Hepatocyte (in vitro differentiated cells): ENCODE measurements at places on chromosomes 3 and 15. TPM values are rescaled to one million over a fixed set of nuclear protein-coding genes. Genes with fewer than 3 reads are reported as not detected.

The CADM2 gene
- polyA plus RNA-seq = 2.9 and 3.9 TPM in 2 replicates

The PAQR5 gene
- 2.8 and 4.7 TPM in 2 replicates for polyA plus RNA-seq

The CFAP100 gene
- not detected in 2 replicates for polyA plus RNA-seq

The ST8SIA2 gene
- 1.1 and 1.7 TPM in 2 replicates for polyA plus RNA-seq

GRCh38 chr3:196073255-196073753, 8.6 kb downstream of the TFRC start:
- no peaks in the 10 kb centered on the region for H3K27me3 ChIP-seq
- no peaks in the 10 kb centered on the region for H3K4me1 ChIP-seq
- peaks cover 5% of the 10 kb centered on the region for H3K36me3 ChIP-seq
- DNase-seq = peak; percentile 74
- H3K4me3 ChIP-seq = no peak overlapping the region

DNA sequence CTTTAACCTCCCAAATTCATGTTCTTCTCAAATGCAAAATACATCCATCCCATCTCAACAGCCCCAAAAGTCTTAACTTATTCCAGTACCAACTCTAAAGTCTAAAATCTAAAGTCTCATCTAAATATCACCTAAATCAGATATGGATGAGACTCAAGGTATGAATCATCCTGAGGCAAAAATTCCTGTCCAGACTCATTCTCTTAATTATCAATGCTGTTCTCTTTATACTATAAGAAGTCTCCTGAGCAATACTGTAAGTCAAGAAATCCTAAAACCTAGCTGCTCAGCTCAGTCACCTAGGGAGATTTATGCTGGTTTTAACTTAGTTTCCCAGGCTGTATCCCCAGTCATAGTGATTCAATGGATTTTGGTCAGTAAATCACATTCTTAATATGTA, 11.1 kb downstream of the RAD18 start:
- H3K36me3 ChIP-seq = no peaks in the 10 kb centered on the region
- H3K27me3 ChIP-seq = no peaks in the 10 kb centered on the region
- H3K27ac ChIP-seq = no peak overlapping the region
- H3K4me3 ChIP-seq = no peak overlapping the region
- DNase-seq = no peak

GRCh38 chr3:132198516-132198915, 118.7 kb upstream of the ACP3 start:
- H3K4me3 ChIP-seq = no peak overlapping the region
- no peak overlapping the region for H3K27ac ChIP-seq
- no peaks in the 10 kb centered on the region for H3K27me3 ChIP-seq
- no peaks in the 10 kb centered on the region for H3K36me3 ChIP-seq
- DNase-seq = no peak

- DNase-seq = no peak
- no peaks in the 10 kb centered on the region for H3K36me3 ChIP-seq
- H3K4me3 ChIP-seq = no peak overlapping the region
- no peaks in the 10 kb centered on the region for H3K27me3 ChIP-seq
- H3K4me1 ChIP-seq = no peaks in the 10 kb centered on the region
Observed at GRCh38 chr3:174102866-174103265, 705.3 kb downstream of the NLGN1 start.

DNA sequence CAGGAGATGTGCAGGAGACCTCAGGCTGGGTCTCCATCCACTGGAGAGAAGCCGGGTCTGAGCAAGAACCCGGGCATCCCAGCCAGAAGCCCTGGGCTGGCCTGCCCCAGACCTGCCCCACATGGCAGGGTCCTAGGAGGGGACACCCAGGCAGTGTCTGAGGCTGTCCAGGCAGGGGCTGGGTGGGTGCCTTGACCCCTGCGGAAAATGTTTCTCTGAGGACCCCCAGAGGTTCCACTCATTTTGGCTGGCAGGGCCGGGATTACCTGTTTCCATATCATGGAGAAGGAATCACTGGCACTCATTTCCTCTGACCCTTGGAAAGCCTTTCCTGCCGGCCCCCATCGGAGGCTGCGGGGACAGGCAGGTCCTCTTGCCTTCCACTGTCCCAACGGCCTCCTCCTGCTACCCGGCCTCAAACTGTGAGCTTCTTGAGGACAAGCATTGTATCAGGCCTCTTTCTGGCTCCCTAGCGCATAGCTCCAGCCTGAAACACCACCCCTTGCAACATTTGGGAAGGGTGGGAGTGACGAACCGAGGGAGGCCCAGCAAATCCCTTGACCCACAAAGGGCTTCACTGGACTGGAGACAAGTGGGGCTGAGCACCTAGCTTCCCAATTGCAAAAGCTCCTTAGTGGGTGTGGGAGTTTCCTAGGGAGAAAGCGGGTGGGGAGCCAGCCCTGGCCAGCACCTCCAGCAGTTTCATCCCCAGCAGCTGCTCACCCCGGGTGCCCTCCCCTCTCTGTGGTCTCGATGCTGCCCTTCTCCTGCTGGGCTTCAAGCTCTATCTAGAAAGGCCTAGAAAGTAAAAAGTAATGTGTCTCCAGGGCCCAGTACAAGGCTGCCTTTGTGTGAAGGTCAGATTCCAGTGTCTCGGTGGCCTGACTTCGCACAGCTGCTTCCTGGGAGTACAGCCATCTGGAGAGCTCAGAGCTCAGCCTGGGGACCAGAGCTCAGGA, 29.7 kb downstream of the ACSBG1 start:
- H3K4me1 ChIP-seq = peaks cover 9% of the 10 kb centered on the region
- H3K36me3 ChIP-seq = no peaks in the 10 kb centered on the region
- H3K27ac ChIP-seq = no peak overlapping the region
- peak; percentile 4 for DNase-seq
- no peaks in the 10 kb centered on the region for H3K27me3 ChIP-seq

The LMAN1L gene
- not detected in 2 replicates for polyA plus RNA-seq

GRCh38 chr3:194081826-194082225, 54.1 kb upstream of the HES1 start:
- H3K27me3 ChIP-seq = no peaks in the 10 kb centered on the region
- H3K36me3 ChIP-seq = no peaks in the 10 kb centered on the region
- peaks cover 11% of the 10 kb centered on the region for H3K4me1 ChIP-seq
- H3K4me3 ChIP-seq = no peak overlapping the region
- no peak overlapping the region for H3K27ac ChIP-seq

DNA sequence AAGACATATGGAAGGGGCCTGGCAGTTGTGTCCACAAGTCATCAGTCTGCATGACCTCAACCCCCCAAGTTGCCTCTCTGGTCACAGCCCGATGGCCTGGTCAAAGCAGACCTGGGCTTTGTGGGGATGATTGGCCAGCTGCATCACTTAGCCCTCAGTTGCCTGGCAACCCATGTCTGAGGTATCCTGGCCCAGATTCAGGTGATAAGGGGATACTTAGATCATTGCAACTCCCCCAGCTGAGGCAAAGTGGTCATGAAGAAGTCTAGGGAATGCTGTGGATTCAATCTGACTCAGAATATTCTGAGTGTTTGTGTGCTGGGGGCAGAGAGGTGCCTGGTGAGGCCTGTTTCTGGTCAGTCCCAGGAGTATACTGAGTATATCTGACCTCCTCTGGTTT, 5.0 kb downstream of the GPR156 start:
- no peak for DNase-seq
- H3K4me1 ChIP-seq = no peaks in the 10 kb centered on the region
- H3K27ac ChIP-seq = no peak overlapping the region
- H3K36me3 ChIP-seq = no peaks in the 10 kb centered on the region

DNA sequence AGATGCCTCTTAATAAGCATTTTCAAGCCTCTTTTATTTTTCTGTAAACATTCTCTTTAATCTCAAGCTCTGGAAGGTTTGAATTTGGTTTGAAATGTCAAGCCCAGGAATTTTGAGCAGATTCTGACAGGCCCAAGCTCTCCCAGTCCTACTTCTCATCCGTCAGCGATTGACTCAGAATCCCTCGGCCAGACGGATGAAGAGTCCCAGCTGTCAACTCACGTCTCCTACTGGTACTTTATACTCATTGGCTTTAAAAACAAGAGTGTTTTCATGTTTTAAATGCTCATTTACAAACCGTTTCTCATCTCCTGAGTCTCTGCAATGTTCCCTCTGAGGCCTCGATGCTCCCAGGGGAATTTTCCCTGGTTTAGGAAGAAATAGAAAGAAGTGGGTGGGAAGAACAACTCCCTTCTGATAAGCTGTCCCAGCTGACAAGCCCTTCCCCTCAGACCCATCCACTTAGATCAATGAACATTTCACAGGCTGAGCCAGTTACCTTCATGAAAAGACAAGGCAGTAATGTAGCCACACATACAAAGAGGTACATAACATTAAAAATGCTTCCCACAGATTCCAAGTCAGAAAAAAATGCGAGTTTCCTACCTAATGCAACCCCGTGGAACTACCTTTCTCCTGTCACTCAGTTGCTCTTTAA, 478.2 kb upstream of the DPH6 start:
- DNase-seq = no peak
- H3K27ac ChIP-seq = peak overlapping the region; percentile 23
- H3K36me3 ChIP-seq = no peaks in the 10 kb centered on the region
- no peak overlapping the region for H3K4me3 ChIP-seq
- H3K27me3 ChIP-seq = no peaks in the 10 kb centered on the region

The DPPA2 gene
- polyA plus RNA-seq = not detected in 2 replicates

The CCR2 gene
- polyA plus RNA-seq = not detected in 2 replicates

The NCKIPSD gene
- 21.0 and 22.9 TPM in 2 replicates for polyA plus RNA-seq

DNA sequence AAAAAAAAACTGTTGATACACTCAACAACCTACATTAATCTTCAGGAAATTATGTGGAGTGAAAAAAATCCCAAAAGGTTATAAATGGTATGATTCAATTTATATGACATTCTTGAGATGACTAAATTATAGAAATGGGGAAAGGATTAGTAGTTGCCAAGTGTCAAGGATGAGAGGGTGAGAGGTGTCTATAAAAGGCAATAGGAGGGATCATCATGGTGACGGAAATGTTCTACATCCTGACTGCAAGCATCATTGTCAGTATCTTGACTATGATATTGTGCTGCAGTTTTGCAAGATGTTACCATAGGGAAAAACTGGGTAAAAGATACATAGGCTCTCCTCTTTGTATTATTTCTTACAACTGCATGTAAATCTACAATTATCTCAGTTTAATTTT, 125.6 kb downstream of the FRMD5 start:
- H3K27me3 ChIP-seq = no peaks in the 10 kb centered on the region
- H3K36me3 ChIP-seq = no peaks in the 10 kb centered on the region
- no peaks in the 10 kb centered on the region for H3K4me1 ChIP-seq

GRCh38 chr3:184311633-184312032, 2.8 kb upstream of the EIF4G1 start:
- no peaks in the 10 kb centered on the region for H3K27me3 ChIP-seq
- H3K4me3 ChIP-seq = no peak overlapping the region
- no peak overlapping the region for H3K27ac ChIP-seq
- H3K4me1 ChIP-seq = peaks cover 3% of the 10 kb centered on the region
- DNase-seq = no peak
- H3K36me3 ChIP-seq = no peaks in the 10 kb centered on the region

- DNase-seq = no peak
- H3K27ac ChIP-seq = no peak overlapping the region
- no peak overlapping the region for H3K4me3 ChIP-seq
Observed at GRCh38 chr15:91609966-91610365, 243.5 kb upstream of the SLCO3A1 start.

The TM4SF18 gene
- 1.5 and 2.1 TPM in 2 replicates for polyA plus RNA-seq

GRCh38 chr3:177279118-177279815, 82.0 kb upstream of the TBL1XR1 start:
- H3K27ac ChIP-seq = peak overlapping the region; percentile 38
- H3K4me1 ChIP-seq = peaks cover 5% of the 10 kb centered on the region
- H3K4me3 ChIP-seq = no peak overlapping the region
- no peak for DNase-seq
- H3K27me3 ChIP-seq = no peaks in the 10 kb centered on the region
- H3K36me3 ChIP-seq = no peaks in the 10 kb centered on the region

DNA sequence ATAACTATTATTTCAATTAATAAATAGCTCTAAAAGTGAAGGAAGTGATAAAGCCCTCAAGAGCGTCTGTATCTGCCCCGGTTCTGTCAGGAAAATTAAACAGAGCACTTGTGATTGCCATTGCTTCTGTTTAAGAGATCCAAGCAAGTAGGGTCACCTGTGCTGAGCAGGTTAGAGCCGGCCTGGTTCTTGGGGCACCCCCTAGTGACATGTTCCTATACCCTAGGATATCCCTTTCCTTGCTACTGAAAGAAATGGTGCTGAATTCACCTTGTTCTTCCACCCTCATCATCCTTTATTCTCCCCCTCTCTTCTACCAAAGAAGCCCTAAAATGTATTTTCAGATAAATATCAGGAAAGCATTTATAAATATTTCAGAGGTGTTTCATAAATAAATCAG, 323.5 kb downstream of the RORA start:
- H3K4me1 ChIP-seq = no peaks in the 10 kb centered on the region
- H3K27ac ChIP-seq = no peak overlapping the region
- H3K4me3 ChIP-seq = no peak overlapping the region
- H3K36me3 ChIP-seq = no peaks in the 10 kb centered on the region

DNA sequence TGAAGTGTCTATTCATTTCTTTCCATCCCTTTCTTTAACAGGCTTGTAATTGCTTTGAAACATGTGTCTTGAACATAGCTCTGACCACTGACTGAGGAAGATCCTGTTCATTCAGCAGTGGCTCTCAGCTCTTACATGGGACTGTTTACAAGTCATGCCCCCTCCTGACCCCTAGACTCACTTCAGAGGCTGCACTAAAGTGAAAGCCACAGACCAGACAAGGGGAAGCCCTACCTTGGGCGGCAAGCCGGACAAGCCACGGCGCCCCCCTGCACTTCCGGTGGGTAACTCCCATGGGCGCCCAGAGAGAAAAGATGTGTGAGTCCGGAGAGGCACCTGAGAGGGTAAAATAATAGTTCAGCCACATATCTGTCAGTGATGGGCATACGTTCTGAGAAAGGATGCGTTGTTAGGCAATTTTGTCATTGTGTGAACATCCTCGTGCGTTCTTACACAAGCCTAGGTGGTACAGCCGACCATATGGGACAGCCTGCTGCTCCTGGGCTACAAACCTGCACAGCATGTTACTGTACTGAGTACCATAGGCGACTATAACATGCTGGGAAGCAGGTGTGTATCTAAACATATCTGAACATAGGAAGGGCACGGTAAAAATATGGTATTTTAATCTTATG, 116.2 kb downstream of the CHSY1 start:
- H3K4me1 ChIP-seq = no peaks in the 10 kb centered on the region
- no peaks in the 10 kb centered on the region for H3K27me3 ChIP-seq
- H3K4me3 ChIP-seq = no peak overlapping the region
- H3K27ac ChIP-seq = no peak overlapping the region

- no peaks in the 10 kb centered on the region for H3K27me3 ChIP-seq
- H3K36me3 ChIP-seq = no peaks in the 10 kb centered on the region
- no peak for DNase-seq
- H3K4me3 ChIP-seq = no peak overlapping the region
Observed at GRCh38 chr15:68298882-68299381, 21.4 kb downstream of the FEM1B start.

The GLT8D1 gene
- 79.9 and 89.2 TPM in 2 replicates for polyA plus RNA-seq

- H3K27ac ChIP-seq = no peak overlapping the region
- H3K36me3 ChIP-seq = no peaks in the 10 kb centered on the region
Observed at GRCh38 chr3:118785415-118785814, 249.2 kb downstream of the IGSF11 start.

DNA sequence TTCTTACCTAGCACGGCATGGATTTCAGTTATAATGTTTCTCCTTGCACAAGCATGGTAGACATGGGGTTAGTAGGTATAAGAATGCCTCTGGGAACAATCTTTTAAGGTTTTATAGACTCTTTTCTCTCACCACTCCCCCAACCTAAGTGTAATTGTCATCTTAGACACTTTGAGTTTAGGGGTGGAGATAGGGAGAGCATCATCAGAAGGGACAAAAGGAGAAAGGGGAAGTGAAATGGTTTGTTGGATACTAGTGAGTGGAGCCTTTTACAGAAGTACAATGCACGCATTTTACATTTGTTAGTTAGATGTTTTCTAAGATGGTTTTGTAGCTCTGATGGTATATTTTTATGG, 189.2 kb downstream of the TP63 start:
- no peak overlapping the region for H3K27ac ChIP-seq
- no peaks in the 10 kb centered on the region for H3K27me3 ChIP-seq
- no peak for DNase-seq
- no peaks in the 10 kb centered on the region for H3K36me3 ChIP-seq

GRCh38 chr3:168984872-168985271, 678.6 kb downstream of the MECOM start:
- peaks cover 8% of the 10 kb centered on the region for H3K4me1 ChIP-seq
- H3K27ac ChIP-seq = no peak overlapping the region
- no peaks in the 10 kb centered on the region for H3K36me3 ChIP-seq
- no peaks in the 10 kb centered on the region for H3K27me3 ChIP-seq
